Stimulated activated CD4-positive, alpha-beta T cell treated with anti-CD3 and anti-CD28 coated beads, Interleukin-2, amount 100 ng/mL, for 48 hours (primary cell): ENCODE measurements at places on chromosomes 7 and 10.

- no peak for DNase-seq
Measured at GRCh38 chr7:132450188-132450587, 126.1 kb downstream of the PLXNA4 start.

GRCh38 chr10:48414778-48415177, 108.3 kb downstream of the MAPK8 start:
- no peak for DNase-seq

DNA sequence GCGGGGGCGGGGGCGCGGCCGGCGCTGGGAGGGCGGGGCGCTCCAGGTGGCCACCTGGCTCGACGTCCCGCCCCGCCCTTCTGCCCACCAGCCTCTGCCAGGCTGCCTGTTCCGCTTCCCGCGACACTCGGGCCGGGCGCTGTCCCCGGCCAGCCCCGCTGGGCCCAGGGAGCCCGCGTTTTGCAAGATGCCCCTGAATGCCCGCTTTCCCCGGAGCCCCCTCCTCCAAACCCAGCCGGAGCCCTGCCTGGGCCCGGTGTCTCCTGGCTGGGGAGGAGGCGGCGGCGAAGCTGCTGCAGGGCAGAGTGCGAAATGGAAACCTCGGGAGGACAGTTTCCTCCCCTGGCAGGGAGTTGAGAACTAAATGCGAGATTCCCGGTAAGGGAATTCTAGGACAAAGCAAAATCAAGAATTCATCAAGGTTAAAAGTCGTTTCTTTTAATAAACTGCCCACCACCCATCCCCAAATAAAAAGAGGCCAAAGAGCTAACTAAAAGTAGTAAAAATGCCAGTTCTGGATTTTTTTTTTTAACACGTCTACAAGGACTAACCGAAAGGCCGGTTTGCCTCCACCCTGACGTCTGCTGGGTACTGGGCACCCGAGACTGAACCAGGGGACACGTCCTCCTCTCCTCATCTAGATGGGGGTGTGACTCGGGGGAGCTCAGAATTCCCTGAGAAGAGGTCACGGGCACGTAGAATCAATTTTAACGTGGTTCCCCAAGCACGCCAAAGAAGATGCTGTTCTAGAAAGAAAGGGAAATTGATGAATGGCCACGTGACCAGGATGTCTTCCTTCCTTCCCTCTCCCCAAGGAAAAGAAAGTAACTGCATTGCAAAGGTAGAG, 200.4 kb upstream of the NFE2L3 start:
- DNase-seq = no peak

DNA sequence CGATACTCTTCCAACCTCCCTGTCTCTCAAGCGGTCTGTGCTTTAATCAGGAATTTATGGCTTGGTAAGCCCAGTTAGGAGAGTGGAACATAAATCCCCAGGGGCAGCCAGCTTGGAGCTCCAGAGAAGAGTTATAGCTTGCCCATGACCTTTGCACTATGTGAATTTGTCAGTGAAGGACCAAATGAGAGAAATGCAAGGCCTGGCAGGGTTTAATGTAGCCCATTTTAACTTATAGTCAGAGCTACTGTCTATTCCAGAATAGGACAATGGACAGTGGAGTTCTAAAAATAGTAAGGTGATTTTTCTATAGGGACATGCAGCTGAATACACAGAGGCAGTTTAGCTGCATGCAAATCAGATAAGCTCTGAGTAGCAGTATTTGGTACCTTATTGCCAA, 142.6 kb upstream of the CAV2 start:
- no peak for DNase-seq

GRCh38 chr7:25260862-25261494, 32.7 kb upstream of the NPVF start:
- no peak for DNase-seq
